NCI-H2171 (cell line): ENCODE measurements at places on chromosomes 6 and 20.

GRCh38 chr20:48493966-48494365 lies 333.8 kb downstream of the PREX1 start:
- no peak for DNase-seq

- DNase-seq: no peak
These were observed 21.9 kb downstream of the SAMD5 start for GRCh38 chr6:147530132-147531060.

GRCh38 chr6:140854318-140854717 lies 1278.4 kb upstream of the GJE1 start:
- no peak for DNase-seq

DNA sequence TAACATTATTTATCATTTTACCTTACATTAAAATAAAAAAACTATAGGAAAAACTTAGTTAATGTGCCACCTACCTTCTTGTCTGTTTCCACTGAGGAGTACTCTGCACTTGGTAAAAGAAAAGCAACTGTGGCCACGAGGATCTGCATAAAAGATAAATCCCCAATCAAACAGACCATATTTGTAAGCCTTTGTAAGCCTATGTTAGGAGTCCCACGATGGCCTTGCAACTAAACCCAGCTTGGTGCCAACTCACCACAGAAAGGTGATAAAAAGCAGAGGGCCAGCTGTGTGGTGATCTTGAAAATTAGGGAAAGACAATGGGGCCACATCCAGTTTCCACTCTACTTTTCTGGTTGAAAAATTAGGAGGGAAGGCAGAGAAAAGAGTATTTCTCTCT lies 156.9 kb downstream of the INSM1 start:
- no peak for DNase-seq

DNA sequence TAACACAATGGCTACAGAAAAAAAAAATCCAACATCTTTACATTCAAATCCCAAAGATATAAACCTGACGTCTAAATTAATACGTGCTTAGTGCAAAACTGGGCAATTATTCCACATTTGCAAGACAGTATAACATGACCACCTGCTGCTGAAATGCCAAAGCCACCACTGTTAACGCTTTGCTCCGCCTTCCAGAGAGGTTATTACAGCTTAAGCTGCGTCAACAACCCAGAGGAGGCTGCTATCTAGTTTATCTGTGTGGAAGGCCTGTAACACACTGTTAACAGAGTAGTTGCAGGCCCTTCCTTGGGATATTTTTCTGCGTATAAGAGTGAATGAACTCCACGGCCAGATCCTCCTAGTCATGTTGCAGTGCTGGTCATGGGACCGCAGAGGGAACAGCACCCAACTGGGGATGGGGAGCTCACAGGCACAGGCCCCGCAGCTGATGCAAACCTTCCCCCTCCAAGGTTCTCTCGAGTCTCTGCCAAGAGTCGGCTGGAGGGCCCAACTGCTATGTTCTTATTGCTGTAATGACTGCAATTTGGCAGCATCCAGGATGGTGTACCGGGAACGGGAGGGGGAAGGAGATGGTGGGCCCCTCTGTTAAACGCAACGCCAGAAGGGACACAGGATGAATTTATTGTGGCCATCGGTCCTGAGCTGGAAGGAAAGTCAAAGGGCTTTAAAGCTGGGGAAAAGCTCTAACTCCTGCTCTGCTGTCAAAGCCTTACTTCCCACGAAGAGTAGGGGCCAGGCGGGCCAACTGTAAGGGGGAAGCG lies 993 bp upstream of the NCOA7 start:
- DNase-seq: peak; percentile 65

GRCh38 chr6:8627085-8627861 lies 191.9 kb upstream of the SLC35B3 start:
- no peak for DNase-seq

GRCh38 chr6:18276610-18277236 lies 12.4 kb upstream of the DEK start:
- no peak for DNase-seq

GRCh38 chr6:4692664-4693063 lies 83.5 kb upstream of the CDYL start:
- no peak for DNase-seq

DNA sequence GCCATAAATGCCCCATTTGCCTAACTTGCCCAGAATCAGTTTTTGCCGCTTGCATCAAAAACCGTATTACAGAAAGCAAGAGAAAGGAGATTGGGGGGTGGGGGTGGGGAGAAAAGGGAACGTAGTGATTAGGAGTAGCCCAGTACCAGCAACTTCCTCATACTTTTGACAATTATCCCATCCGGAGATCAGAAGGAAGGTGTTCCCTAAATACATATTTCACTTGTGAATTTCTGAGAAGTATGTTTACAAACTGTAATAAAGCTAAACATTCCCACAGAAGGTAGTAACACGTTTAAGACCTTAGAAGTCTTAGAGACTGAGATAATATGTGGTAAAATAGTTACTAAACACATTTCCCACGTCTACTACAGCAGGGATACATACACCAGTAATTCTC lies 14.5 kb downstream of the PREP start:
- no peak for DNase-seq

DNA sequence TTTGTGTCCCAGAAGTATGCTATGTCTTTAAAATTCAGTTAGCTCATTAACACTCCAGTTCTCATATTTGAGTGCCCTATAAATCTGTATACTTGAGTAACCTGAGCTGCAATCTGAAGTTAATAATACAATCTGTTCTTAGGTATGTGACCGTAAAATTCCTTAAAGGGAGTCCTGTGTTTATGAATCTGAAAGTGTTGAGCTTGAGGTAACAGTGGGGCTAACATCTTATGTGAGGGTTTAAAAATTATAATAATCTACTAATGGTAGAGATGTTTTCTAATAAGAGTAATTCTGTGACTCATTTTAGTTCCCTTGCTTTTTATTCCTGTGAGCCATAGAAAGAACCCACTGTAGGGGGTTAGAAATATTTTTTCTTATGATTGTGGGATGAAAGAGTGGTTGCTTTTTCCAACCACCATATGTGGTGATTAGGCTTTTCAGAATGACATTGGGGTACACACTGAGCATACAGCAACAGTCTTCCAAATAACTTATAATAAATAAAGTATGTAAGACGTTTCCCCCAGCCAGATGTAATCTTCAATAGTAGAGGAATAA lies 121.2 kb downstream of the BCKDHB start:
- DNase-seq: peak; percentile 21

DNA sequence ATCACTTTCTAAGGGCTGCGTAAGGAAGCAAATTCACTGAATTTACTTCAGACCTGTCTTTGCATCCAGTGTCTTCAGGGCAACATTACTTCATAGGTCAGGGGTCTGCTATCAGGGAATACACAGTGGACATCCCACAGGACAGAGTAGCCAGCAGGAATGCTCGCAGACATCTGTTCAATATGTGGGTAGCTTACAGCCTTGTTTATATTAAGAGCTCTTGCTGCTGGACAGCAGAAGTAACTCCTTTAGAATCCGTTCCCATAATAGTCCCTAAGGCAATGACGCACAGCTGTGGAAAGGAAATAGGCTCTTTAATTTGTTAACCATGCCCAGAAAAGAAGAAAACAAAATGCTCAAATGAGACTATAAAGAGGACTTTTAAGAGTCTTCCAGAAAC lies 198.7 kb downstream of the MOXD1 start:
- DNase-seq: no peak

DNA sequence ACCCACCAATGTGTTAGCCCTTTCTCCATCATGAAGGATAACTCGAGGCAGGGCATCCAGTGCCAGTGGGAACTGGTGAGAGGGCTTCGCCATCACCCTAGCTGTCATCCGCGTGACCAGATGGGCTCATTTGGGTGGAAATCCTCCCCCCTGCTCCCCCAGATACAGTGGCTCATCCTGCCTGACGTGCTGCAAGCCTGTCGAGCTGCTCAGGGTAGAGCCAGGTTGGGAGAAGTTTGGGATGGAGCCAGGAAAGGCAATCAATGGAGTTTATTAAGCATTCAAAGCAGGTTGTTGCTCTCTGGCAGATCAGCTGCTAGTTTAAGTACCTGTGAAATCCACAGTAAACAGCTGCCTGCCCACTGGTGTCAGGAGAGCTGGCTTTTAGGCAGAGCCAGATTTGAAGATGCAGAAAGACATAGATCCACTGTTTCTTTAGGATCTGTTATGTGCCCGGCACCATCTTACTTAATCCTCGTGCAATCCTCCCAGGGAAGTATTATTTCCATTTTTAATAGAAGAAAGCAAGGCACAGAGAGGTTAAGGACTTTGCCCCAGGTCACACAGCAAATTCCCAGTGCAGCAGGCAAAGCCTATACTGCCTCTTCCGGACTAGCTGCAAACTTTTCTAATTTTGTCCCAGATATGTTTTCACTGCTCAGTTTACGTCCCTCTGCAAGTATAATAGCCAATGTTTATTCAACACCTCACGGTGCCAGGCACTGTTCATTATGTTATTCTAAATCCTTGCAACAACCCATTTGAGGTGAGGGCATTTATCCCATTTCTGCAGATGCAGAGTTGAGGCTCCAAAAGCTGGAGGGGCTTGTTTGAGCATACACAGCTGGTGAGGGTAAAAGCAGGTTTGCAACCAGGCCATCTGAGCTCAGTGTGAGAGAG lies 54.1 kb upstream of the KCNG1 start:
- no peak for DNase-seq

DNA sequence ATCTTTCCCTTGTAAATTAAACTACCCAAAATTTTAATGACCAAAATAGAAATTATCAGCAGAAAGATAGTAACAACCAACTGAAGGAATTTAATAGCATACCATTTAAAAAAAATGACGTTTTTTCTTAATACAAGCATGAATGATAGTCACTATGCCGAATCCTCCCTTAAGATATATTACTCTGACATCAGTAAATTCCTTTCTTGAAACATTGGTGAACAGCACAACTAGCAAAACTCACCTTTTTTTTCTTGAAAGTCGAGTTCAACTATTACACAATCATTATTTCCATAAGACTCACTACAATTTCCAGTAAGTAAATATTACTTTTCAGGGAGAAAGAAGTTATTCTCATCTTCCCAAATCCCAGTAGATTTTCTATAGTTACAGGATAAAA lies 433.2 kb downstream of the GRIK2 start:
- no peak for DNase-seq

- DNase-seq: no peak
These were observed 508.0 kb downstream of the QKI start for GRCh38 chr6:163922562-163922961.

DNA sequence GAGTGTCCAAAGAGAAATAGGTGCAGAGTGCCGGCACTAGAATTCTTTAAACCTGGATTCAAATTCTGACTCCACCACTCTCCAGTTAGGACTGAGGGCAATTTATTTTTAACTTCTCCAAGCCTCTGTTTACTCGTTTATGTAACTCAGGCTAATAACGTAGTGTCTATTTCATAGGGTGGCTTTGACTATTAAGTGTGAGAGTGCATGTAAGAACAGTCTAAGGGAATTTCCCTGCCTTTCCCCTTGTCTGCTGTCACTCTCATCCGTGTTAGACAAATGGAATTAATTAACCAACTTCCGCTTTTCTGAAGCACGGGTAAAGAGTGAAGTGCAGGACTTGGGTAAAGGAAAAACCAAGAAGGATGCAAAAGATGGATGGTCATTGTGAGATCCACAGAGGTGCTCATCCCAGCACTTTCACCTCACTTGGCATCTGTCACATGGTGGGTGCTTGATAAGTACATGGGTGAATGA lies 4.1 kb upstream of the ZKSCAN8 start:
- peak; percentile 9 for DNase-seq
